ENCODE measurements at places on chromosomes 4 and X.

- DNase-seq, result no peak
Measured at GRCh38 chr4:25229804-25230203, 4.0 kb upstream of the PI4K2B start.

DNA sequence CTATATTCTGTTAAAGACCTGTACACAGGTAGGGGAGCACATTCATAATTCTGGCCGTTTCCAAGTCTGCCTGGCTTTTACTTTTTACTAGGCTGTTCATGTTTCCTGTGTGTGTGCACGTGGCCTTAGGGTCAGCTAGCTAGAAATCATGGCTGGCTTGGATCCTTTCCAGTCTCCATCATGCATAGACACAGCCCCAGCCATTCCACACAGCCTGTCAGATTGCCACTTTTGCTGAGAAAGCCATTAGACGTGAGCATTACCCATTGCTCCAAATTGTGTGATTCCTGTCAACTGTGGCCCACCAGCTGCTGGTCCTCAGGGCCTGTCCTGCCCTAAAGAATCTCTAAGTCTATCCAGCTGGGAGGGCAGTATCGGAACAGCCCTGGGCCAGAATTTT lies 11.4 kb upstream of the SORCS2 start:
- no peak for DNase-seq

DNA sequence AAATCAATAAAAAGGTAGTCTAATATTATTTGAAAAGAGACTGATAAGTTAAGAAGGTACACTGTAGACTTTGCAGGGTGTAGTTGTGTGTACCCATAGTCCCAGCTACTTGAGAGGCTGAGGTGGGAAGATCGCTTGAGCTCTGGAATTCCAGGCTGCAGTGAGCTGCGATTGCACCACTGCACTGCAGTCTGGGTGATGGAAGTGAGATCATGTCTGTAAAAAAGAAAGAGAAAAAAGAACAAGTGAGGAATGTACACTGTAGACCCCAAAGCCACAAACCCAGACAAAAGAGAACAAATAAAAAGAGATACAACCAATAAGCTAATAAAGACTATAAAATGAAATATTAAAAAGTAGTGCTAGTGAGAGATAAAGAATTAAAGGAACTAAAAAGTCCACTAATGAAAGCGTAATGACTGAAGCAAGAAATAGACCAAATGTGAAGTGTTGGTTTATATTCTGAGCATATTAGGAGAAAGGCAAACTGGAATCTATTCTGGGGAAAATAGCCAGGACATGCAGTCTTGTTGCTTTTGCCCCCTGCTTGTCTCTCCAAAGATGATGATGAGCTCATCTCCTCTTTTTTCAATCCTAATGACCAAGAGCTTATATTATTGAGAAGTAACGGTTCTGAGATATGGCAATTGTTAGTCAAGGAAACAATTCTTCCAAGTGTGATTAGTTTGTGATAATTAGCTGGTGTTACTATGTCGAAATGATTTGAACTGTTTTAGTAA lies 19.1 kb downstream of the GSX2 start:
- no peak for DNase-seq

DNA sequence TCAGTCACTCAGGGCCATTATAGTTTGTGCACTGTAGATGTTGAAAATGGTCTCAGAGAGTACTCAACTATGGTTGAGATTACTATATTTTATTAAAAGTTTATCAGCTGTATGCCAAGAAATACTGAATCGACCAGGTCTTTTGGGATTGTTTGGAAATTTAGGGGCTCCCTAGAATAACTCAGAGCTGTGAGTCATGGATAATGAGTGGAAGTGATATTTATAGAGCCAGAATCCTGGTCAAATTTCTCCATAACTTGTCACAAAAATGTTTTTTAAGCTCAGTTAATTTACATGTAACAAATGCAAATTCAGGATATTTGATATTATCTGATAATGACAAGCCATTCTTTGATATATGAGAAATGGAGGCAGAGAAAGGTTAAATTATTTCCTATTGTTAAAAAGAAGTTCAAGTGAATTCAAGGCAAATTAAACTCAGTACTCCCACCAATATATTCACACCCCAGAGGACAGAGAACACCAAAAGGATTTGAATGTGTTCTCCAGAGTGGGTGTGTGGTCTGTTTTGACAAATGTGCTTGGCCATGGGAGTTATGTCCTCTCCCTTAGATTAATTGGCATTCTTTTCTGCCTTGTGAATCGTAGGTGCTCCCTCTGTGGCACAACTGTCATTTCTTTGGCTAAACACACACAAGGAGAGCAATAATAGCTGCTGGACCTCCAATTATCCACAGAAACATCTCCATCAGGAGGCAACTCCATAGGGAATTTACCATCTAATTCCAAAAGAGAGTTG lies 37.7 kb downstream of the ARHGAP24 start:
- DNase-seq, result no peak

- no peak for DNase-seq
Measured at GRCh38 chr4:144646523-144647094, 653 bp downstream of the HHIP start.

DNA sequence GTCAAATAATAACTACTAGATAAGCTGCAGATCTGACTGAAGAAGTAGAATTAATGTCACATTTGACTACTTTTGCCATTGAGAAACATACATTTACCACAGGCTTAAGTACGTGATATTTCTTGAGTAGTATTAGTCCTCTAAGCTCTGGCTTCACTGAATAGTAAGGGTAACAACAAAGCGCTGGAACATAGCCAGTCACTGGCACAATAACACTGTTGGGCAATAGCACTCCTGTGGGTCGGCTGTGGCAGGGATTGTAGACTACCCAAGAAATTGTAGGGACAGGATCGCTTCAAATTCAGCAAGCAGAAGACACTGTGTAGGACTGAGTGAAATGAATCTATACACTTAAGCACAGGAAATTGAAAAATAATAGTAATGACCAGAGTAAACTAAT lies 27.1 kb upstream of the IL15 start:
- DNase-seq, result no peak
